AML-193 (cell line): ENCODE measurements at places on chromosomes 4 and X.

DNA sequence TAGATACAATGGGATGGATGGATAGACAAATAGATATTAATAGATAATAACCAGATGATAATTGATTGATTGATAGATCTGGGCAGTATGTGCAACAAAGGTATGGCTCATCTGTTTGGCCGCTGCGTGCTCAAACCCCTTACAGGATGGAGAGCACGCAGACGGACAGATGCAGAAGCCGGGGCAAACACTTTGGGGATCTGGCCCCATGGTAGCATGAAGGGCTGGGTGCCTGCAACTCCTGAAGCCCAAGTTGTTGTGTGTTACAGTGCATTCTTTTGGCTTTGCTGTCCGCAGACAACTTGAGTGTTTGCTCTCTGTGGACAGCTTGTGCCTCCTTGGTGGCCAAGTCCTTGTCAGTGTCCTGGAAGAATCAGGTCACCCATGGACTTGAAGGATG lies 10.6 kb upstream of the DHRSX start:
- DNase-seq, result no peak

DNA sequence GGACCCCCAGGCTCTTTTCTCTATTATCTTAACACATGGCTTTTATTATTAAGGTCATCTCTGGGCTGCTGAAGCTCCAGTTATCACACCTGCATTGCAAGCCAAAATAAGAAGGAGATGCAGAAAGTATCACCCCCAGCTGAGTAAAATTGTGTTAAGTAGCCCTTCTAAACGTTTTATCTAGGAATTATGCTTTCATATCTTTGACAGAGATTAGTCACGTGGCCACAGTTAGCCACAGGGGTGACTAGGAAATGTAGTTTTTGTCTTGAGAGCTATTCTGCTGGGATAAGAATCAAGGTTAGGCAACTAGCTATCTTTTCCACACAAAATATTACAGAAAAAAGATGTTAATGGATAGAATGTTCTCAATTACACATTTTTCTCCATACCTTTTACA lies 102.1 kb downstream of the ANXA3 start:
- DNase-seq, result no peak

DNA sequence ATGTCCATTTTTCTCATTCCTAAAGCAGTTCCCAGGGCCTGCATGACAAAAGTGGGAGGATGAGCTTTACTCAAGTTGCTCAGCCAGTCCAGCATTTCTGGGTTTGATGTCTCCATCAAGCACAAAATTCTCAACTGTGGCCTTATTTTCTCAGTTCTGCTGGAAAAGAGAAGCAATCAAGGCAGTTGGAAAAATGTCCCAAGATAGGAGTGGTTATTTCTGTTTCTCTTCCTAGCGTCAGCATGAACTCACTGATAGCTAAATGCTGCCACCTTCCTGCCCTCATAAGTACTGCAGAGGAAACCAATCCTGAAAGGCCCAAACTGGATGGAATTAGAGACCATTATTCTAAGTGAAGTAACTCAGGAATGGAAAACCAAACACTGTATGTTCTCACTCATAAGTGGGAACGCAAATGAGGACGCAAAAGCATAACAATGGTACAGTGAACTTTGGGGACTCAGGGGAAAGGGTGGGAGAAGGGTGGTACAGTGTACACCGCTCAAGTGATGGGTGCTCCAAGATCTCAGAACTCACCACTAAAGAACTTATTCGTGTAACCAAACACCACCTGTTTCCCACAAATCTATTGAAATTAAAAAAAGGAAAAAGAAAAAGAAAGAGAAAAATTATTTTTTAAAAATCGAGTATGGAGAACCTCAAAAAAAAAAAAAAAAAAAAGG lies 29.6 kb downstream of the ADH7 start:
- peak; percentile 18 for DNase-seq

DNA sequence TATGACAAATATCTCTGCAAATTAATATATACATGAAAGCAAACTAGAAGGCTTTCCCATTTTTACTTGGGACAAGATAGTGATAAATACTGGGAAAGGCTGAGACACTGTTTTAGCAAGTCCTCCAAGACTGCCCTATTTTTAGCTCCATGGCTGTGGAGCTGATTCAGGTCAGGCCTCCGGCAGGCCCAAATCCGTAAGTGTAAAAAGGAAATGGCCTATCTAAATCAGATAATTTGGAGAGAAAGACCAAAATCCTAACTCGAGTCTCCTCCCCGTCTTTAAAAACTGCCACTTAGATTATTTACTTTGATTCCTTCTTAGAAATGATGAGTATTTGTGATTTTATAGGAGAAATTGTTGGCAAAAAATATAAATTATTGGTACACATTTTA lies 2.9 kb downstream of the OTUD4 start:
- no peak for DNase-seq

DNA sequence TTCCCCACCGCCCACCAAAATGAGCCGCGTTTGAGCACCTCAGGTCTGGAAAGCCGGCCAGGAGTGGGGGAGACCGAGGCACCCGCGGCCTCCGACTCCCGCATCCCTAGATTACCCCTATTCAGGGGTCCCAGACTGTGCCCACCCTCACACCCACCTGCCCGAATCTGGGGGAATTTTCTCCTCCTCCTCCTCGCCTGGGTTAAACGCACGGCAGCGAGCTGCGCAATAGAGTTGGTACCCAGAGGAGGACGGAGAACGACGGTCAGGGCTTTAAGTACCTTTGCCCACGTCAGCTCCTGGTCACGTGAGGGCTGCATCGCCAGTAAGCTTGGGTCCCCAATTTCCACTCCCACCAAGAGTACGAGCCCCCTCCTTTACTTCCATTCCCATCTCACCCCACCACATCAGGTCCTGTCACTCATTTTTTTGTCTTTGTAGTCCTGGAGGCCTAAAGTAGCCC lies at the start of gene ARMCX2:
ARMCX2 (minus strand) TSS at position 250 of the 463 bp plus-strand sequence. CDS start 2,262 bp downstream, outside the sequence.
- DNase-seq, result no peak

- DNase-seq, result no peak
Observed at GRCh38 chrX:13418126-13419097, 98.6 kb upstream of the ATXN3L start.
